ENCODE measurements at places on chromosomes 2 and 18.

- DNase-seq = no peak
Measured at GRCh38 chr2:85727798-85728197, 26.0 kb upstream of the ATOH8 start.

DNA sequence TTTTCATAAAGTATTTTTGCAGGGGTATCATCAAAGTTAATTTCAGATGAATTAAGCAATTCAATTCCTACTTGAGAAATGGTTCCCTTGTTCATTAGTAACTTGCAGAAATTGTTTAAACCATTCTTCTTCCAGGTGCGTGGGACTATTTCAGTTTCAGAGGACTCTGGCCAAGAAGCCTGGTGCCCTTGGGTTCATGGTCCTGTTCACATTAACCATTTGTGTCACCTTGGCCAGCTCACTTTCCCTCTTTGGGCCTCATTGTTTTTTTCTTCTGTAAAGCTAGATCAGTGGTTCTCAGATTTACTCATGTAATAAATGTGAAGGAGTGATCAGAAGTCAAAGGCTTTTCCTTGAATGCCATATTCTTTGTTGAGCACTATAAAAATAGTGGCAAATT is 112.4 kb upstream of the BZW1 start:
- no peak for DNase-seq

DNA sequence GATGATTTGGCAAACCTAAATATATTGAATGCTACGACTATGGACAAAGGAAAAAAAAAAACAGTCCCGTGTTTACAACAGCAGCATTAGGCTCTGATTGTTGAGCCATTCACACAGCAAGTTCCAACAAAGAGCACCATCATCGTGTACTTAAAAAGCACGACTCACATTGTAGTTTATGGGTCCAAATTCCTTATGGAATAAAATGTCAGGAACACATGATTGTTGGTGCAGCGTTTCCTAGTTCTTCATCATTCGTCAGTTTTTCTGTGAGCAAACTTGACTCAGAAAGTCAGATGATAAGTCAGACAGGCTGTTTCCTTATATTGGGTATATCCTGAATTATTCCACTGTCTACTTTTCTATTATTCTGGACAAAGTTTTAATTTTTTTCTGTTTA is 10.0 kb upstream of the KIDINS220 start:
- DNase-seq = no peak

GRCh38 chr2:68936427-68936826 is 16.3 kb downstream of the GKN2 start:
- DNase-seq = no peak

GRCh38 chr18:35431374-35431741 is 54.2 kb upstream of the ZNF396 start:
- no peak for DNase-seq

Data from retinal pigment epithelial cell (primary cell).